Activated naive CD4-positive, alpha-beta T cell treated with anti-CD3 and anti-CD28 coated beads, Interleukin-2, amount 50 U/mL, for 72 hours (primary cell): ENCODE measurements at places on chromosomes 12 and 14. TPM values are rescaled to one million over a fixed set of nuclear protein-coding genes. Genes with fewer than 3 reads are reported as not detected.

Gene SRGAP1
- not detected for total RNA-seq

DNA sequence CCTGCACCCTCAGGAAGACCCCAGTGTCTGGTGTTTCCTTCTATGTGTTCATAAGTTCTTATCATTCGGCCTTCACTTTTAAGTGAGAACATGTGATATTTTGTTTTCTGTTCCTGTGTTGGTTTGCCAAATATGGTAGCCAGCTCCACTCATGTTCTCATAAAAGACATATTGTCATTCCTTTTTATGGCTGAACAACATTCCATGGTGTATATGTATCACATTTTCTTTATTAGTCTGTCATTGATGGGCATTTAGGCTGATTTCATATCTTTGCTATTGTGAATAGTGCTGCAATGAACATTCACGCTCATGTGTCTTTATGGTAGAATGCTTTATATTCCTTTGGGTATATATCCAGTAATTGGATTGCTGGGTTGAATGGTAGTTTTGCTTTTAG lies 645.1 kb downstream of the SLC16A7 start:
- no peak for DNase-seq

- DNase-seq, result no peak
Measured at GRCh38 chr12:62301799-62302133, 41.6 kb downstream of the USP15 start.

DNA sequence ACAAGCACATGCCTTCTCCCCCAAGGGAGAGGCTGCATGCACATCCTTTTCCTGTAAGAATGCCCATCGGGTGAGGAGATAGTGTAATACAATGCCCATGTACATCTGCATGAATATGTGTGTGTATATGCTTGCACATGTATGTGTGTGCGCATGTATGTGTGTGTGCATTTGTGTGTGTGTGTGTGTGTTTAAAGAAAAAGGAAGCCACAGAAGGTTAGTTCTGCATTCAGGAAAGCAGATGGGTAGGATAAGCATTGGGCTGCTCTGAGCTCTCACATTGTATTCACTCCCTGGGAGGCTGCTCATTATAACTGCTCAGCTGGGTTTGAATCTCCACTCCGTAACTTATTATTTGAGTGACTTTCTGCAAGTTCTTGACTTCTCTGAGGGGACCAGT lies 74.3 kb downstream of the GALNT8 start:
- DNase-seq, result no peak

DNA sequence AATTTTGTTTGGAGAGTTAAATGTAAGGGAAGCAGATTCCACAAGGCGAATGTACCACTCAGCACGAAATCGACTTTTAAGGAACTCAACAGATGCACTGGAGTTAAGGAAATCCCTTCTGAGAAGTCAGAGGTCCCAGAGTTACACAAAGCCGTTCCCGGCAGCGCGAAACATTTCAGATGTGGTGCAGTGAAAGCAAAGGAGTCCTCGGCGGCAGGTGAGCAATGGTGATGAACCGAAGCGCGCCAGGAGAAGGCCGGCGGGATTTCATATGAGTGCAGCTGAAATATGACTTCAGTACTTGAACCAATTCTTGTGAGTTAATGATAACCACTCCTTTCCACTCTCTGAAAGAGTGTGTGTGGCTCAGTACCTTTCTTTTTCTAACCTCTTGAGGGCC lies 183.2 kb downstream of the GRIP1 start:
- DNase-seq, result no peak

DNA sequence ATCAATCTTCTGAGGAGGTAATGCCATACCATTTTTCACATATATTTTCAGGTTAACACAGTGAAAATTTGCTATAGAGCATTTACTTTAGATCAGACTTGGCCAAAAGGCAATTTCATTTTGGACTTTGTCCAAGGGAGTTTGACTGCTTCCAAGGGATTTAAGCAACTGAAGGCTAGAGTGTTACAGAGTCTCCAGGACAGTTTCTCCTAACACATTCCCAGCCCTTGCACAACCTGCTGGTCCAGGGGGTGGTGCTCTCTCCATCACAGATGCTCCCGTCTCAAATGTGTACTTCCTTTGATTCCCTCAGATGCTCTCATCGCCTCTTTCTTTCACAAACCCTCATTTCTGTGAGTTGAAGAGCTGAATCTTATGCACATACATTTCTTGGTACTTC lies 143.1 kb downstream of the TPH2 start:
- no peak for DNase-seq

DNA sequence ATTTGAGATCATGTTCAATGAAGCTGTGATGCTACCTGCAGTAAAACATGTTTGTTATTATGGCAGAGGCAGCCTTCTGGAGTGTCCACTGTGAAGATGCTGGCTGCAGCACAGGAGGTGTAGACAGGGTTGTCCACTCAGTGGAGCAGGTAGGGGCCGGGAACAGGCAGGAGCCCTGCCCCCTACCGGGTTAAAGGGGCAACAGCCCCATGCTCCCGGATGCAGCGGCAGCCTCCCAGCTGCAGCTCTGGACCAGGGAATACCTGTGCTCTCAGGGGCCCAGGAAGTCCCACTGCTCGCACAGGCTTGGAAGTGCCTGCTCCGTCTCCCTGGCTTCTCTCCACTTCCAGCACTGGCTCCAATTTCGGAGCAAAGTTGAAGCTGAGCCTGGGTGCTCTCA lies 401.6 kb downstream of the FOXG1 start:
- DNase-seq, result no peak
